IPS DF 19.7 (cell line): ENCODE measurements at places on chromosomes 2 and 18.
A peak's percentile ranks its signal among the peaks of the same experiment; 100 is the strongest.

DNA sequence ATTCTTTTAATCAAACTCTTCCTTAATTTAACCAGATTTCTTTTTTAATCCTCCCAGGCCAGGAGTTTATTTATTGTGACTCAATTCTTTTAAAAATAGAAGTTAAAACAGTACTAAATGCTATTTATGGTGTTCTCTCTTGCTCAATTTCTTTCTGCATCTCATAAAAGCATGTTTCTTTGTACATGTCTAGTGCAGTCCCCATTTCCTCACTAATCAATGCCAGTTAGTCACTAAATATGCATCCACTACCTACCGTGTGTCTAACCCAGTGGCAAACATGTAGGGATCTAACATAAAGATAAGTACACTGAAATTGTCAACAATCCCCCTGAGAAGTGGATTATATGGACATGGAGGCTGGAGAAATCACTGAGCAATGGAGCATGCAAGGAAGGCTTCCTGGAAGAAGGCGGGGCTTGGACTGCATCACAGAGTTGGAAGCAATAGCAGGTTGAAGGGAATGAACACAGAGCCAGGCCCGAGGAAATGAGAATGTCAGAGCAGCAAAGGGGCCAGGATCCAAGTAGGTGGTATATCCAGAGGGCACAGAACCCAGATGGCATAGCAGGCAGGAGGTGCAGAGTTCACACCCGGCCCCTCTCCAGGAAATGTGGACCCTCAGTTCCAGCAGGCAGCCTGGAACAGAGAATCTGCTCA, 105.3 kb upstream of the FOSL2 start:
- DNase-seq, result no peak

- no peak for DNase-seq
Measured at GRCh38 chr2:30872797-30873196, 65.6 kb upstream of the CAPN13 start.

DNA sequence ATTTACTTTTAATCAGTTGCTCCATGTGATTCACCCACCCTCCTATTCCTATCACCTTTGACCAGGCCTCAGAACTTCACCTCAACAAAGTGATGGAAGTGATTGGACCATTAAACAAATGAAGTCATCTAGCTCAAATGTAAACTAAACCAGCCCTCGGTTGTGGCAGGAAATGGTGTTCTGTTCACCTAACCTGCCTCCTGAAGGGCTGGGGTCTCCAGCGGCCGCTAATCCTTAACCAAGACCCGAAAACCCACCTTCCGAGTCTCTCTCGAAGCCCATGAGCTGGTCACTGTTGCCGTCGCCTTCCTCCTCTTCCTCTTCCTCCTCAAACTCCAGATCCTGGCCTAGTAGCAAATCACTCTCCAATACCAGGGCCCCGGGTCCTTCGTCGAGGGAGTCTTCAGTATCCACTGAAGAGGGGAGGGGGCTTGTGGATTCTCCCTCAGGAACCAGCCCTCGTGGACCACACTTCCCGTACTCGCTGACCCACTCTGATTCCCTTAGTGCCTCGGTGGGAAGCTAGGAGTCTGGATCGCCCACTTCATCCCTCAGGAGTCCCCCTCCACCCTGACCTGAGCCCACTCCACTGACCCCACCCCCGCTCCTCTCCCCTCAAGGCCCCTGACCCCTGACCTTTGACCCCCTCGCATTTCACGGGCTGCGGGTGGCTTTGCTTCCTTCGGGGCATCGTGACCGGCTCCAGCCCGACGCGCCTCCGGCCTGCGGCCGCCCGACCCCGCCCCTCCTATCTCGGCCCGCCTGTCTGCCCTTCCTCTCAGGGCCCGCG, 503 bp downstream of the ZNF513 start:
- no peak for DNase-seq

DNA sequence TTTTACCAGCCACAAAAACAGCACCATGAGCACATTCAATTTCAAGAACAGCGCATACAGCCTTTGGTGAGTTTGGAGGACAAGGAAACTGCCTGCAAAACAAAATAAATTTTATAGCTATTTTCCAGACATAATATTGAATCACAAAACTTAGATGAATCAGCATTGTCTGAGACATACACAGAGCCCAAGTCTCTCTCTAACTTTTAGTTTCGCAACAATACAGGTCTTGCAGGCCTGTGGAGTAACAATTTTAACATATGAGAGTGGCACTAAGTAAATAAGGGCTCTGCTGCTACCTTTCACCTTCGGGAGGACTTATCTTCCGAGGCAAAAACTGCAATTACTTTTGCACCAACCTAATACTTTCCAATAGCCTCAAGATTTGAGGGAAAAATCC, 56.1 kb upstream of the PEX13 start:
- DNase-seq, result no peak

- DNase-seq, result no peak
Measured at GRCh38 chr18:10239103-10239502, 215.3 kb upstream of the APCDD1 start.

DNA sequence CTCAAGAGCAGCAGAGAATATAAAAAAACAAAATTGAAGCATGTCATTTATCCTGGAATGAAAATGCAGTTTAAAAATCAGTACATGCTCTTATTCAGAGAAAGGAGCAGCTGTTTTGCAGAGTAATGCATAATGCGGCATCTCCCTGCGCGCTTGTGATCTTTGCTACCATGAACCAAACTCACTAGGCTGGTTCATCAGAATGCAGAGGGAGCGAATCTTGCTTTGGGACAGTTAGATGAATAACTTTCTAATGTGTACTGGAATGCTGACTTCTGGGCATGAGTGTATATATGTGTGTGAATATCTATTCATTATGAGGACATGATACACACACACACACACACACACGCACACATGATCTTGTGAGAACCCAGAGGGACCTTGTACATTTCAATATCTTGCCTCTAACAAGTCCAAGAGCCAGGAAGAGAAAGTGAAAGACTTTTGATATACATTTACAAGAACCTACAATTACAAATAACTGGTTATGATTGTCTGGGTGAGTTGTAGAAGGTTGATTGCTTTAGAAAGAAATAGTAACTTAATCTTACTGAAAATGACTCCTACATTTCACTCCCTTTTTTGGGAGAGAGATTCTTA, 54.1 kb upstream of the THOC1 start:
- DNase-seq, result no peak

DNA sequence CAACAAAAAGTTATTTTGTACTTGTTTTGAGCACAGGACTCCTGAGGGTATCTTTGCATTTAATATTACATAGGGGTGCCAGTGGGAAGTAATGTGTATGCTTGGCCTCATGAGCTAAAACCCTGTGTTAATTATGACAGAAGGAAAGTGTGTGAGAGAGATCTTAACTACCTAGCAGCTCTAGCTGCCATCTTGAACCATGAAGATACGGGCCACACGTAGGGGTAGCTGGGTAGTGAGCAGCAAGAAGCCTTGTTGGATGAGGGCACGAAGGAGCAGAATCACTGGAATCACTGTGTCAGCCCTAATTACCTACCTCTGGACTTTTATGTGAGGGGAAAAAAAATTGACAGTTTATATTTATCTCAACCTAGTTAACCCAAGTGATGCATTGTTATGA, 15.4 kb upstream of the CASP10 start:
- no peak for DNase-seq

DNA sequence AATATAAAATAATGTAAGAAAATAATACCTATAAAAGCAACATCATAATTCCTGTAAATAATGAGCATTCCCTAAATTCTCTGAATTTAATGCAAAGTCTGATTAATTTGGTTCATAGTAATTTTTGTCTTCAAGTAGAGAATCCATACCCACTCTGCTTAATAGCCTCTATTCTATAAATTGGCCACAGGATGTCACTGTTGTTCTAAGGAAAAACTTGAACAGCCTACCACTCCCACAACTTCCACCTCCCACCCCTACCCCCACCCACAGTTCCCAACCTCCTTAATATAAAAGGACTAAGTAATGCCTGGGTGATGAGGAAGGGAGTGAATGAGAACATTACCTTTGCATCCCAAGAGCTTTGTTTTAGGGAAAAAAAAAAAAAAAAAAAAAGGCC, 27.2 kb upstream of the BBS5 start:
- peak; percentile 17 for DNase-seq

DNA sequence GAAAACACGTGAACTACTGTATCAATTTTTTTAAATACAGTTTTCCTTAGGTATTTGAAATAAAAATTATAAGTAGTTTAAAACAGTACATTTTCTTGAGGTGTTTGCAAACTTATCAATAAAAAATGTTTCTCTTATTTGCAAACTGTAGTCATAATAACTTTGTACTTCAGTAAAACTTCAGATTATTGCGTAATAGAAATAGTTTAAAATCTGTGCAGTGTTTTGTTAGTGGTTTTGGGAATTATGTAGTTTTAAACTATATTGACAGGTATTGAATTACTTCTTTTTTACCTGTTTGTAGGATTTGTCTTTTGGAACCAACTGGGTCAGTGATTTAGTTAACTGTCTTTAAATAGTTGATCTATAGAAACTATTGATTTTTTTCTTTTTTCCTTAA, 7.3 kb downstream of the NAPG start:
- DNase-seq, result no peak

DNA sequence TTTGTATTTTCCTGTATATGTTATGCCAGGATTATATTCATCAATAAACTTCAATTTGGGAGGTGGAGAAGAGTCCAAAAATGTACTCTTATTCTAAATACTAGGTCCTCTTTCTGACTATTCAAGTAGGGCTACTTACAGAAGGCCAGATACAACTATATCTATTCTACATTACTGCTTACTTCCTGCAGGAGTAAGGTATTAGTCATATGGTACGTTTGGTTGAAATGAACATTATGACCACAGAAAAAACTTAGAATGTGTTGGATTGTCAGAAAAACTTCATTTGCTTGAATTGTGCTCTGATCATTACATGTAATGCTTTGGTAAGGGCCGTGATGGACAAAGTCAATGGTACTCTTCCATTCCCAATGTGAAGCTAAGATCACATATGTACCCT, 35.0 kb downstream of the STAT4 start:
- no peak for DNase-seq

- no peak for DNase-seq
Measured at GRCh38 chr2:236945431-236946016, 140.2 kb upstream of the COPS8 start.

DNA sequence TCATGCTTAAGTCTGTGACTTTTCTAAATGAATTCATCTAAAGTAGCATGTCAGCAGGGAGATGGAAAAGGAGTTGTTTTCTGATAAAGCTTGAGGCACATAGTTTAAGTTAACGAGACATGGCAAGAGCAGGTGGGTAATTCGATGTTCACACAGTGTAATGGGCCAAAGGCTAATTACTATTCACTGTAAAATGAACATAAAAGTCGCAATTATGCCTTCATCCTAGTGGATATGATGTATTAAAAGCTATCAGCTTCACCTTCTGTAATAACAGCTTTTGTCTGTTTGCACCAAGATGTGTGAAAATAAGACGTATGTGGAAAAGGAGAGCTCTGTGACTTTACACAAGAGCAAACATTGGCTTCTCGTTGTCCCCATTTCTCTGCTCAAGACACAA, 94.2 kb upstream of the CDH20 start:
- DNase-seq, result no peak
